ENCODE measurements at places on chromosomes 1 and 21. TPM values are rescaled to one million over a fixed set of nuclear protein-coding genes. Genes with fewer than 3 reads are reported as not detected.

DNA sequence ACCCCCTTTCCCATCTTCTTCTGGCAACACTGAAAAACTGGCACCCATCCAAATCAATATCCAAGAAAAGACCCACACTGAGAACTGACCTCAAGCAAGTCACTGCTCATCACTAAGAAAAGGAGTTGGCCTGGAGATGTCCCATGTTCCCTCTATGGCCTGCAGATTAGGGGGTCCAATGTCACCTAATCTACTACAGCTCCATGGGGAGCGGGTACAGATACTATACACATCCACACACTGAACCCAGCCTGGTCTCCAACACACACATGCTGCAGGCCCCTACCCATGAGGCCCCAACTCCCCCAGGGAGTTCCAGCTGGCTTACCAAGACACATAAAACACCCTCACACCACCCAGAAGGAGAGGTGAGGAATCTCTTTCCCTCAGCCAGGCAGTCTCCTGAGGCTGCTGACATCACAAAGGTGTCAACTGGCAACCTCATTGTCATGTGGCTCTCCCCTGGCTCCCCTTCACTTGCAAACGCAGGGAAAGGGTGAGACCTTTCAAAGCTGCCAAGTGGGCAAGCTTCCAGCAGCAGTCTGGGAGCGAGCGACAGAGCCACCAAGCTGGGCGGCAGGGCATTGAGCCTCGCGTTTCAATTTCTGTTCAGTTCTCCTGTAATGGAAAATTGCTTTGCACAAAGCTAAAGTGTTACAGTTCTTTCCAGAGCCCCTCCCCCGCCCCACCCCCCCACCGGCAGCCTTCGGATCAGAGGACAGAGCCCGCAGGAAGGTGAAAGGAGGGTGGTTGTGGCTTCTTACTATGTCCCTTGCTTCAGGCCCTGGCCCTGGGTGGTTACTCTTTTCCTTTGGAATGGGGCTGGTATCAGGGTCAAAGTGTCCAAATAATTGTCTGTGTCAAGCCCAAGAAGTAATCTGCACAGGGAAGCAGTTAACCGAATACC lies at the start of gene LRRC52:
TSS of gene LRRC52 (plus strand) at position 469 of the 907 bp plus-strand sequence. CDS start at position 766, 297 bp downstream.
- DNase-seq = no peak

DNA sequence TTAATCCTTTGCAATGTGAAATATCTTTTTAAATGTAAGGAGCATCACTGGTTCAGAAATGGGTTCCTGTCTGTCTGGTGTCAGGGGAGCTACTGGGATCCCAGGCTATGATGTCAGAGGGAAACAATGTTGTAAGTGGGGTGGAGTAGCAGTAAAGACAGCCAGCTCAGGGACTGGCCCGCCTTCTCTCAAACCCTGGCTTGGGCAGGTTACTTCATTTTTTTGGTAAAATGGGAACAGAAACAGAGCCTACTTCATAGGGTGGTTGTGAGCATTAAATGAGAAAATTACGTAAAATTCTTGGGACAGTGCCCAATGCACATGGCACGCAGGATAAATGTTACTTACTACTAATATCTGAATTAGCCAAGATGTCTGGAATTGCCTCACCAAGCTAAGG lies 30.7 kb upstream of the IL20 start:
- no peak for DNase-seq

DNA sequence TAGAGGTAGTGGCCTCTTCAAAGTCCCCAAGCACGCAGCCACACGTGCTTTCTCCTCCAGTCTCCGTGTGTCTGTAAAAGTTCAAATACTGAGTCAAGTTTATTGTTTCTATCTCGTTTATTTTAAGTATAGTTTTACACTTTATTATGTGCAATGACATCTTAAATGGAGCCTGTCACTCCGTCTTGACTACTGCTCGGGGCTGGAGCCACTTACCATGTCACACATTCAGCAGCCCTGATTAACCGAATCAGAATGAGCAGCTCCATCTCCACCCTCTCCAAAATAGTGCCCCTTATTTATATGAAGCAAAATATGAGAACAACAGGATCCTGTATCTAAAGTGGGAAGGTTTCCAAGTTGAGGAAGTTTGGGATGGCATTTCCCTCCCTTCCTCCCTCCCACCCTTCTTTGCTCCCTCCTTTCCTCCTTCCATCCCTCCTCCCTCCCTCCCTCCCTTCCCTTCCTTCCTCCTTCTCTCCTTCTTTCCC lies 201.0 kb downstream of the PBX1 start:
- DNase-seq = no peak

DNA sequence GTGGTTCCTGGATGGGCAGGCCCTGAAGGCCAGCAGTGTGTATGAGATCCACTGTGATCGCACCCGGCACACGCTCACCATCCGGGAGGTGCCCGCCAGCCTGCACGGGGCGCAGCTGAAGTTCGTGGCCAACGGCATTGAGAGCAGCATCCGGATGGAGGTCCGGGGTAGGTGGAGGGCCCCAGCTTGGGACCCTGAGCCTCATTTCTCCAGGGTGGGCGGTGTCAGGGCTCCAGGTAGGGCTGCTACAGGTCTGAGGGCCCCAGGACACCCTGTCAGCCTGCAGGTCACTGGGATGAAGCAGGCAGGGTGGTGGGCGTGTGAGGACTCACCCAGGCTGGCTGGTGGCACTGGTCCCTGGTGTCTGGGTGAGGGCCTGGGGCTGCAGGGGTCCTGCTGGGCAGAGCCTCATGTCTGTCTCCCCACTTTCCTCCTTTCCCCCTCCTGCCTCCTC lies 7.8 kb downstream of the OBSCN start:
- no peak for DNase-seq

GRCh38 chr1:204296431-204296988 lies 63.2 kb downstream of the PLEKHA6 start:
- DNase-seq = no peak

DNA sequence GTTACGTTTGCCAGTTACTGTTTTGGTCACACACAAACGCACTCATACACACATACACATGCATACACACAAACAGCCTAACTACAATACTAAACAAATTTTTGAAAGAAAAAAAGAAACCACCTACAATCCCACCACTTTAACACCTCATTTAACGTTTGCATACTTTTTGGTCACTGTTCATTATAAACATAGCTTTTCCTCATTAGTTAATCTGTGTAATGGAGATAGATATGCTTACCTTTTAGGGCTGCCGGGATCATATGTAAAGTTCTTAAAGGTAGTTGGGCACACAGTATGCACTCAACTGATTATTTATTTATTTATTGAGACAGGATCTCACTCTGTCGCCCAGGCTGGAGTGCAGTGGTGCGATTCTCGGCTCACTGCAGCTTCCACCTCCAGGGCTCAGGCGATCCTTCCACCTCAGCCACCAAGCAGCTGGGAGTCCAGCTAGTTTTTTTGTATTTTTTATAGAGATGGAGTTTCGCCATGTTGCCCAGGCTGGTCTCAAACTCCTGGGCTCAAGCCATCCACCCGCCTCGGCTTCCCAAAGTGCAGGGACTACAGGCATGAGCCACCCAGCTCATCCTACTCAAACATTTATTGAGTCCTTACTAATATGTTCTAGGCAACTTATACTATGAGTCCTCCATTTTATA lies 677 bp upstream of the BCL10 start:
- peak; percentile 41 for DNase-seq

DNA sequence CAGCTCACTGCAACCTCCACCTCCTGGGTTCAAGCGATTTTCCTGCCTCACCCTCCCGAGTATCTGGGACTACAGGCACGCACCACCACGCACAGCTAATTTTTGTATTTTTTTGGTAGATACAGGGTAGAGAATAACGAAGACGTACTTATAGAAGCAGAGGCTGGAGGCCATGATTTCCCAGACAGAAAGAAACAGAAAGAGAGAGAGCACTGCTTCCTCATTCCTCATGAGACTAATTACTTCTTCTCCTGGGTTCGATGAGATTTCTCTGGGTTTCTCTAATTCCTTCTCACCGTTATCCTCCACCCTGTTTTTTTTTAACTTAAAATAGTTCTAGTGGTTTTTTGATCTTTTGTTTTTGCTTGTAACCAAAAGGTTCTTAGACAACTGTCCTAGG lies 23.4 kb upstream of the PTP4A2 start:
- DNase-seq = no peak

GRCh38 chr1:240820816-240821215 lies 208.9 kb upstream of the GREM2 start:
- no peak for DNase-seq

- no peak for DNase-seq
Measured at GRCh38 chr1:31685795-31686194, 18.0 kb downstream of the COL16A1 start.

DNA sequence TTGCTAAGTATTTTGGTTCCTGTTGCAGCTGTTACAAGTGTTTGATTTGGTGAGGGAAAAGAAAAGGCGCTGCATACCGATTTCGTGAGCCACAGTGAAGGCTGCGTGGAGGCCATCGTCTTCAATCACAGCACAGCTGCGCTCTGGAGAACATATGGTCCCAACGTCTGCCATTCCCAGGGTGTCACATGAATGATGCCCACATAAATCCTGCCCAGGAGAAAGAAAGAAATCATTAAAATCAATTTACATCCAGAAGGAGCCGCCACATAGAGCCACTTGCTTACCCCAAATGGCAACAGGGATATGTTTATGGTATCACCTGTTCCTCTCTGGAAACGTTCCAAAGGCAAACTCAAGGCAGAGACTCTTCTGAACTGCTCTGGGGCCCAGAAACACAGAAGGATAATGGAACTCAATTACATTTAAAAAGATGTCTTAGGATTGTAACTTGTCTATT lies 12.2 kb downstream of the ADAMTS5 start:
- no peak for DNase-seq

GRCh38 chr1:156086256-156086662 lies 4.0 kb upstream of the MEX3A start:
- no peak for DNase-seq

DNA sequence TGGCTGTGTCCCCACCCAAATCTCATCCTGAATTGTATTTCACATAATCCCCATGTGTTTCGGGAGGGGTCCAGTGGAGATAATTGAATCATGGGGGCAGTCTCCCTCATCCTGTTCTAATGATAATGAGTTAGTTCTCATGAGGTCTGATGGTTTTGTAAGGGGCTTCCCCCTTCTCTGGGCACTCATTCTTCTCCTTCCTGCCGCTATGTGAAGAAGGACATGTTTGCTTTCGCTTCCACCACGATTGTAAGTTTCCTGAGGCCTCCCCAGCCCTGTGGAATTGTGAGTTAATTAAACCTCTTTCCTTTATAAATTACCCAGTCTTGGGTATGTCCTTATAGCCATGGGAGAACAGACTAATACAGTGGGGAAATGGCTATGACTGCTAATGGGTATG lies 72.7 kb upstream of the ZNF648 start:
- DNase-seq = no peak

The RORC gene
- total RNA-seq = 17.7 TPM

The OVAAL gene
- total RNA-seq = not detected

The GBP7 gene
- not detected for total RNA-seq
